ENCODE measurements at places on chromosomes 4 and X.

- DNase-seq, result peak; percentile 37
Observed at GRCh38 chr4:140637836-140638235, 69.1 kb upstream of the UCP1 start.

DNA sequence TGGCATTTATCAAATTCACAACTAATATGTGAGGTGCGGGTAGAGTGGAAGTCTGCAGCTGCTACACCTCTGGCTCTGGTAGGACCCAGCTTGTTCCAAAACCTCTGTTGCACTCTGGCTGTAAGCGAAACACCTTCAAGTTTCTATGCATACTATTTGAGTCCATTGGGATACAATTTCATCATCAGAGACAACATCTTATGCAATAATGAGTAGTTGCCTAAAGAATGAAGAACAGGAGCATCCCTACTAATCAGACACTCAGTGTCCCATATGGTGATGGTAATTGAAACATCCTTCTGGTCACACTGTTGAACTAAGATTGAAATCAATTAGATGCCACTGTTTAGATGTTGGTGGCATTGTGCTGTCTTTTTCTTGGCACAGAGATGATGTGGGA lies 178.4 kb downstream of the MGST2 start:
- no peak for DNase-seq

DNA sequence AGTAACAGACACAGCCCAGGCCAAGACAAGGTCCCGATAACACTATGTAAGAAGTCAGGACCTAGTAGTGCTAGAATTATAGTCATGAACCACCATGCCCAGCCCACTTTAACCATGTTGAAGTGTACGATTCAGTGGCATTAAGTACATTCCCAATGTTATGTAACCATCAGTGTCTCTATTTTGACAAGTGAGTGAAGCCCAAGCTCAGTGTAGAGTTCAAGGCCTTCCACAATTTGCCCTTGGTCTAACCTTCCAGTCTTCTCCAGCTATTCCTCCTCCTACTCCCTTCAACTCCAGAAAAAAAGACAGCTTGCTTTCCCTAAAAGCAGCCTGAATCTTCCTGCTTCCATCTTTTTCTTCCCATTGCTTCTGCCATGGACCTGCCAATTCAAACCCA lies 31.5 kb downstream of the LIAS start:
- DNase-seq, result no peak

- DNase-seq, result no peak
Observed at GRCh38 chr4:17068392-17068791, 169.9 kb upstream of the LDB2 start.

DNA sequence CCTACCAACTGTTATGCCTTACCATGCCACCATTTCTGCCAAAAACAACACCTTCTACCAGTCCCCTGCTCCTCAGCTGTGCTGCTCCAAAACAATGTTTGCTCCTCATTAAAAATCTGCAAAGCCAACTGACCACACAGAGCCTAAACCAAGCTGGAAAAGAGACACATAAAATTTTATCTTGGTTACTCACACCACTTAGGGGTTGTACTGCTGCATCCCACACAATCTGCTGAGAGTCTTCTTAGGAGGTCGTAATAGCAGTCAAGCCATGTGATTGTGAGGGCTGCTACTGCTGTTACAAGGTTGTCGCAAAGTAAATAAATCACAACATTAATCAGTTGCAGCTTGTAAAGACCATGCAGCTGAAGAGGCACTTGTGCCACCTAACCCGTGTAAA lies 607.4 kb upstream of the FAM241A start:
- DNase-seq, result no peak

GRCh38 chrX:19708683-19709082 lies 178.7 kb downstream of the SH3KBP1 start:
- DNase-seq, result no peak

DNA sequence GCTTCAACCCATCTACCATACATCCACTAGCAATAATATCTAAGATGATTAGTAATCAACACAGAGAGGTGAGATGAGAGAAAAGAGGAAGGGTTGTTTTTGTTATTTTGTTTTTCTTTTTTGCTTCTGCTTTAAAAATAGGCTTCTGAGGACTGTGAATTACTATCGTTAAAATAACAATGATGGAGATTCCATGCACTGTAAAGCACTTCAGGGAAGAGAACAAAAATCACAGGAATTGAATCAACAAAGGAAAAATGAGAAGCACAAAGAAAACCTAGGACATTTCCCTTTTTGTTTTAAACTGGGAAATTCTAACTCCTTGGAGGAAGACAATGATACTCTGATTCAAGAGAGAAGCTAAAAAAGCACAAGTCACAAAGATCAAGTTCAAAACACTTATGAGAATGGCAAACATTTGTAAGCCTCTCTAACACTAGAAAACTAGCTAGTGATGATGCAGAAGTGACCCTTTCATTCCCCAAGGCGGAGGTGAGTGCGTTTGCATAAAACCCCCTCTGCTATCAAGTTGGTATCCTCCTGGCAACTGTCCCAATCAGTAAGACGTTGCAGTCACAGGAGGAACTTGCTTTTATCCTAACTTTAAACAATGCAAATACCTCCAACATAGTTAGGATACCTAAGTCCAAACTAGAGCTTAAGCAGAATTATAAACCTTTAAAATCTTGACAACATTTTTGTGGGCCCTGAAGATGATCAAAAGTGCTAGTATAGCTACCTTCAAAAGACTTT lies 308.5 kb downstream of the CAMK2D start:
- peak; percentile 13 for DNase-seq

- no peak for DNase-seq
Observed at GRCh38 chr4:53361451-53361850, 4.4 kb downstream of the SCFD2 start.

GRCh38 chrX:54479136-54480111 lies 16.6 kb downstream of the FGD1 start:
- DNase-seq, result no peak

- DNase-seq, result no peak
Observed at GRCh38 chr4:7110546-7110945, 42.7 kb upstream of the GRPEL1 start.

GRCh38 chrX:22467571-22467970 lies 194.9 kb downstream of the CBLL2 start:
- no peak for DNase-seq

DNA sequence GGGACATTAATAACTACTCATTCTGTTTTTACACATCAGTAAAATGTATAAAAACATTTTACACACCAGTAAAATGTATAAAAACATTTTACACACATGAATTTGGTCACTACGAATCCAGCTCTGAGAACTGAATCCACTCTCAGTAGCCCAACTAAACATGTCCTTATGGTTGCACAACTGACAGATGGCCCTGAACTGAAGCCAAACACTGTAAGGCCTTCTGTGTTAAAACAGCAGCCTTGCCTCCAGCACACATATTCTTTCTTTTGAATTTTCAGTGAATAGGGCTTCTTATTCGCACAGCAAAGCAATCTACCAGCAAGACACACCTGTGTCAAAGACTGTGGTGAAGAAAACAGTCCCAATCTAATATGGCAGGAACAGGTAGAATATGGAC lies 169.9 kb upstream of the FMR1 start:
- no peak for DNase-seq

- no peak for DNase-seq
Observed at GRCh38 chr4:93957186-93957585, 128.6 kb downstream of the ATOH1 start.

DNA sequence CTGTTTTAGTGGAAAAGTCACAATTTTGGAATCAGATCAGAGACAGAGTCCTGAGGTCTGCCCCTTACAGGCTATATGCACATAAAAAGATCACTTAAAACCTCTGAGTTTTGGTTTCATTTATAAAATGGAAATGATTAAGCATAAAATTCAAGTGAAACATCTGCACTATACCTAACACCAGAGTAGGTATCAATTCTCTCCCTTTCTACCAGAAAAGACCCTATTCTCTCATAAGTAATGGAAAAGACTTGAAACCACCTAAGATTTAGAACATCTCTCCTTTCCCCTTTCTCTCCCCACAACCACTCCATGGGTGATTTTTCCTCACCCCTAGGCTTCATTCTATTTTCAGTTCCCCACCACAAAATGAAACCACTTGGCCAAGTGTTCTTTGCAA lies 907 bp downstream of the LHFPL1 start:
- peak; percentile 5 for DNase-seq

DNA sequence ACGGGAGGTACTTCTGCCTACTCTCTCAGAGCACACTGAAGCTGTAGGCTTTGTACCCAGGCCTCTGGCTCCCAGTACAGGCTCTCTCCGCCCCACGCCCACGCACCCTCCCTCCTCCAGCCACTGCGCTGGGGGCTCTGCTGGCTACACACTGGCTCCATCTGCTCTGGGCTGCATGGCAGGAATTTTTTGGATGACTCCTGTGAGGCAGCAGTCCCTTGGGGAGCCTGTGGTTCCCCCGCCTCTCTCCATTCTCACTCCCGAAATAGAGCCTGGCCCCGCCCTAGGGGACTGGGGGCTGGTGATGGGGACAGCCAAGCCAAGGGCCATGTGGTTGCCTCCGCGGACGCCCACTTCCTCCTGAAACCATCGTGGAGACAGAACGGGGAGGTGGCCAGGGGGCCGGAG lies 58.1 kb upstream of the ADRA2C start:
- DNase-seq, result no peak

DNA sequence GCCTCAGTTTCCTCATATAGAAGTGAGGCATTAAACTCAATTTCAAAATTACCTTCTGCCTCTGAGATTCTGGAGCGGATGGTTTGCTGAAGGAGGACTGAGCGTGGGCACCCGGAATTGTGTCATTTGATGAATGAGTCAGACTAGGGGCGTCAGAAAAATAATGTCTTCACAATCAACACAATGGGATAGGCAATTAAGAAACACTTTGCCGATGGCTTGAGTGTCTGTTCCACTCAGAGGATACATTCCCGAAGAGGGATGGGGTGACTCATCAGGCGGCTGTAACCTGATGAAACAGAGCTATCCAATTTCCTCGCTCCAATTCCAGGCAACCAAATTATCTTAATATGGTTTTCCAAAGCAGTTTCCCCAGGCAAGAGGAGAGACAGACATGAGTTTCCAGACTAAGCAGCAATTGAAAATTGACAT lies 1.2 kb upstream of the CHRNA9 start:
- no peak for DNase-seq

DNA sequence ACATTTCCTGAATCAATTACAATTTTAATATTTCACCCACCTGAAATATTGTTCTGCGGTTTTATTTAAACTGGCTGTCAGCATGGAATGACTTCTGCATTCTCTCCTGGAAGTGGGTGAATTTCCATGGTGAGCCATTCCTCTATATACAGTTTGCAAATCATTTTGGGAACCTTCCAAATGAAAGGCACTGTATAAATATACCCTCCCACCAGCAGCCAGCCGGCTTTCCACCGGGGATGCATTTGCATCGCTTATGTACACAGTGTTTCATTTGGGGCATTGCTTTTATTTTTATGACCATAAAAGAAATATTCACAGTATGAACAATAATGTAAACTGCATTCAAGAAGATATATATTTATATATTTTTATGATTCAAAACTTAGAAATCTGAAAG lies 4.7 kb upstream of the IL1RAPL1 start:
- DNase-seq, result no peak

- DNase-seq, result no peak
Observed at GRCh38 chr4:173827707-173828106, 297.7 kb upstream of the HAND2 start.

DNA sequence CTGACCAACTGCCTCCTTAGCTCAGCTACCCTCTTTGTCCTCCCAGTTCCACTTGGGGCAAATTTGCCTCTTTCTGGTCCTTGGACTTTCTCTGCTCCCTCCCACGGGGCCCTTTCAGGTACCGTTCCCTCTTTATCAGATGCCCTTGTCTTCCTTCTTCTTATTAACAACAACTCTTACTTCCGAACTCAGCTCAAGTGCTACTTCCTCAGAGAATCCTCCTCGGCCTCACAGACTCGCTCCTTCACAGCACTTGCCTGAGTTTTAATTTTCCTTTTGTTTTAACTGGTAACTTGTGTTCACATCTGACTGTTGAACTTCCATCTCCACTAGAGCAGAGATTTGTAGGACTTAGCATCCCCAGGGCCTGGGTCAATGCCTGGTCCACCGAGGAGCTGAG lies 85.7 kb downstream of the CLNK start:
- DNase-seq, result no peak

GRCh38 chr4:142582340-142582739 lies 263.8 kb downstream of the INPP4B start:
- DNase-seq, result no peak

- no peak for DNase-seq
Observed at GRCh38 chr4:29309050-29309449, 1411.1 kb upstream of the PCDH7 start.

GRCh38 chr4:87567191-87567590 lies 38.0 kb upstream of the SPARCL1 start:
- DNase-seq, result no peak

GRCh38 chr4:119897260-119897659 lies 169.4 kb downstream of the MAD2L1 start:
- no peak for DNase-seq

GRCh38 chr4:152289941-152290340 lies 246.0 kb downstream of the FBXW7 start:
- DNase-seq, result no peak

GRCh38 chr4:129420637-129421036 lies 324.7 kb downstream of the C4orf33 start:
- no peak for DNase-seq

DNA sequence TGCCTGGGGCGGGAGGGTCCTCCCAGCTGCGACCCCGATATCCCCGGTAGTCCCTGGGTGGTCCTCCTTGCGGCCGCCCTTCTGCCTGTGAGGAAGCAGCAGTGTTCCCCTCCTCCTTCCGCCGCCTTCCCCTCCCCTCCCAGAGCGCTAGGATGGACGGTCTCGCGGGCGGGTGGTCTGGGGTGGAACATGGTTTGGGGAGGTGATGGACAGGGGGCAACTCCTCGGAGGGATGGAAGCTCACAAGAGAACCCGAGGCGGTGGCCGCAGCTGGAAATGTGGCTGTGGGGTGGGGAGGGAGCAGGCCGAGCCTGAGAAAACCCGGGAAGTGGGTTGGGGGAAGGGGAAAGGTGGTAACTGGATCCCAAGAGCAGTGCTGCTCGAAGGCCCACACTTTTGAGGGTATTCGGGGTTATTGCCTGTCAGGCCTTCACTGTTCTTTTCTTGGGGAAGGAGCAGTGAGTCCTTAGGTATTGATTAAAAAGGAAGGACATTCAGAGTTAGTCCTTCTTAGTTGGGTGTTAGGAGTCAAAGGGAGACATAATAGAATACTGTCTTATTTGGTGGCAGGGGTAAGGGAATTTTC lies 581 bp downstream of the UBE2K start:
- DNase-seq, result no peak

DNA sequence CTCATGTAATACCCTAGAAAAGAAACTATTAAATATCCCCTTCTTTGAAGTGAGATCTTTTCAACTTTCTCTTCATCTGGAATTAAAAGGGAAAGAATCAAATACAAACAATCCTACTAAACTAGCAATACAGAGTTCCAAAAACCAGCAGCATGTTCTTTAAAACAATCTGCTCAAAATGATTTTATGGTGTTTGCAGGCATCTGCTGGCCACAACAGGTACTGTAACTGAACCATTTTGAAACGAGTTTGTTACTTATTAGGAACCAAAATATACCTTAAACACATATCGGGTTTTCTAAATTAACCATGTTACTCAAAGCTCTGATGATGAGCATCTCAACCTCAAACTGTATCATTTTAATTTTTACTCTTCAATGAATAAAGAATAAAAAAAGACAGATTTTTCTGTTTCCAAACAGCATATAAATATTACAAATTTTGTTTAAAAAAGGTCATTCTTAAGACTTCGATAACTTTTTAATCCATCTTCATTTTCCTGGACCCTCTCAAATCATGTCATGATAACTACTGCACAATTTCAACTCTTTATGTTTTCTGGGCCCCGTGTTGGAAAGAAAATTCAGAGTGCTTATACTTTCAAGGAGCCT lies 56.5 kb downstream of the ARAP2 start:
- no peak for DNase-seq

GRCh38 chr4:8539661-8540060 lies 40.5 kb upstream of the GPR78 start:
- no peak for DNase-seq
